Fibroblast of skin of right quadriceps (primary cell): ENCODE measurements at places on chromosomes 16 and 17.

GRCh38 chr16:88063211-88063773, 112.1 kb downstream of the BANP start:
- peak; percentile 85 for DNase-seq

- no peak for DNase-seq
Observed at GRCh38 chr16:66364959-66365306, 1.6 kb upstream of the CDH5 start.

GRCh38 chr16:87050142-87050541, 267.1 kb downstream of the C16orf95 start:
- DNase-seq, result no peak

- DNase-seq, result no peak
Observed at GRCh38 chr16:81514041-81514559, 69.5 kb downstream of the CMIP start.

DNA sequence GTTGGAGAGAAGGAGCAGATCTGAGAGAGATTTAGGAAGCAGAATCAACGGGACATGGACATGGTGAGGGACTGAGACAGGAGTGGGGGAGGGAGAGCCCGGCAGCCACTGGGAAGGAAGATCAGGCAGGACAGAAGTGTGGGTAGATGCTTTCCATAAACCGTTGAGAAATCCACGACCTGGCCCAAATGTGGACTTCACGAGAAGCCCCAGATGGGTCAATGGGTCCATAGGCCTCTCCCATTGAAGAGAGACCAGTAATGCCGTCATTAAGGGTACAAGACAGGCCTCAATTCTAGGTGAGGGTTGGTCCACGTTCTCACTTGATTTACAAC, 530 bp upstream of the CCL22 start:
- DNase-seq, result no peak

DNA sequence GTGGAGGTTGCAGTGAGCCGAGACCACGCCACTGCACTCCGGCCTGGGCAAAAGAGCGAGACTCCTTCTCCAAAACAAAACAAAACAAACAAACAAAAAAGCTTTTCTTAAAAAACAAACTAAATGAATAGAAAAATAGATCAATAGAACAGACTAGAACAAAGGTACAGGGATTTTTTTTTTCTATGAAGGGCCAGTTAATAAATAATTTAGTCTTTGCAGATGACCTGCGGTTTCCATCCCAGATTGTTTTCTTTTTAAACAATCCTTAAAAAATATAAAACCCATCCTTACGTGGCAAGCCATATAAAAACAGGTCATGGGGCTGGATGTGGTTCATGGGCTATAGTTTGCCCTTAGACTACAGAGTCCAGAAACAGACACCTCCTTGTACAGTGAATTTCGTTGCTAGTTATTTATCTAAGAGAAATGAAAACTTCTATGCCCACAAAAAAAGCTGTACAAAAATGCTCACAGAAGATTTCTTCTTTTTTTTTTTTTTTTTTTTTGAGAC, 45.4 kb downstream of the CREBBP start:
- no peak for DNase-seq

GRCh38 chr17:13415871-13416416, 185.8 kb downstream of the HS3ST3A1 start:
- peak; percentile 65 for DNase-seq

GRCh38 chr17:59702304-59702703, 4.9 kb downstream of the PTRH2 start:
- no peak for DNase-seq

DNA sequence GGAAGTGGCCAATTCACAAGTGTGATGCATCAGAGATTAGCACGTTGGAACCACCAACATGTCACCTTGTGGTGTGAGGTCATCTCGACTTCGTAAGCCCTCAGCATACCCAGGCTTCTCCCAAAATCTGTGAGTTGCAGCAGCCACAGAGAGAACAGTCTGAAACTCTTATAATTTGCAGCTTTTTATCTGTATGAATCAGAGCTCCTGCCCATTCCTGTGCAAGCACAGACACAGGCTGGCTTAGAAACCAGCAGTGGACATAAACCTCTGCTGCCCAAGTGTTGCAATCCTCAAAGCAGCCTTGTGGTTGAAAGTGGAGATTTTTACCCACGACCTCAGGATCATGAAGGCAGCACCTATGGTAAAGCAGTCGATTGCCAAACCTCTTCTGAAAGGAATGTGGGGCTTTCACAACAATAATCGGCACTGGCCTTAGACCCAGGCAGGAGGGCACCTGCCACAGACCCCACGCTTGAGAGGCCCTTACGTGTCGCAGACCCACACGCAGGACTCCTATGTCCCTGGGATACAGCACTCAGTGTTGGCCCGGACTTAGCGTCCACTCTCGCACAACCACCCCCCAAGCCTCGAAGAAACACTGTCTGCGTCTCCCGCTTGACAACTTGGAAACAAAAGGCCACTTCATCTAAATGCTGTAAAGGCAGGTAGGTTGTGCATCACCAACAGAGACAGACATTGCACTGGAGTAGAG, 24.5 kb upstream of the OSGIN1 start:
- peak; percentile 50 for DNase-seq

- peak; percentile 66 for DNase-seq
Observed at GRCh38 chr16:86991679-86992078, 325.5 kb downstream of the C16orf95 start.

- no peak for DNase-seq
Observed at GRCh38 chr17:791829-792228, 9.7 kb downstream of the MRM3 start.

- DNase-seq, result peak; percentile 65
Observed at GRCh38 chr17:15479703-15480102, 12.3 kb upstream of the CDRT4 start.

GRCh38 chr16:74146643-74147042, 150.0 kb upstream of the PSMD7 start:
- no peak for DNase-seq

DNA sequence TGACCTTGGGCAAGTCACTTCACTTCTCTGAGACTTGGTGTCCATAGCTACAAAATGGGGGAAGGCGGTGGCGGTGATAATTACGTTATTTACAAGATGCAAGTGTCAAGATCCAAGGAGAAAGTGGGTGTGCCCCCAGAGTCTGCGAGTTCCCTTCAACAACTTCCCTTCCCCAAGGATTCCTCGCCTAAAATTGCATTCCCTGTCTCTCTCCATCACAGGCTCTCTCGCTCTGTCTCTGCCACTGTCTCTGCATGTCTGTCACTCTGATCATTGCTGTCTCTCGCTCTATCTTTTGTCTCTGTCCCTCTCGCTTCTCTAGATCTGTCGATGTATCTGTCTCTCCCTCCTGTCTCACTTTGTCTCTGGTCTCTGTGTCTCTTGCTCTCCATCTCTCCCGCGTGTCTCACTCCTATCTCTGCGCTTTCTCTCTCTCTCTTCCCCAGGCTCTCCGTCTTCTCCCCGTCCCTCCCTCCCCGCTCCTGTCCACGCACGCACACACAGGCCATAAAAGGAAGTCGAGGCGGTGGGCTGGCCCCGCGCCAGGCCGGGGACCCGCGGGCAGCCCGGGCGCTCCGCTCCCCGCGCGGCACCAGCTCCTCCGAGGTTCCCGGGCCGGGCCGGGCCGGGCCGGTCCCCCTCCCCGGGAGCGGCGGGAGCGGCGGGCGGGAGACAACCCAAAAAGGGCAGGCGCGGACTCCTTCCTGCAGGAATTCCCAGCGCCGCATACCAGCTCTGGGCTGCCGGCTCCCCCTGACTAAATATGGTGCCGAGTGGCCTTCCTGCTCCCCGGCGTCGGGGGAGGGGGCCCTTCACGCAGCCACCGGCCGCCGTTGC, 1.1 kb upstream of the MYH11 start:
- DNase-seq, result peak; percentile 52

DNA sequence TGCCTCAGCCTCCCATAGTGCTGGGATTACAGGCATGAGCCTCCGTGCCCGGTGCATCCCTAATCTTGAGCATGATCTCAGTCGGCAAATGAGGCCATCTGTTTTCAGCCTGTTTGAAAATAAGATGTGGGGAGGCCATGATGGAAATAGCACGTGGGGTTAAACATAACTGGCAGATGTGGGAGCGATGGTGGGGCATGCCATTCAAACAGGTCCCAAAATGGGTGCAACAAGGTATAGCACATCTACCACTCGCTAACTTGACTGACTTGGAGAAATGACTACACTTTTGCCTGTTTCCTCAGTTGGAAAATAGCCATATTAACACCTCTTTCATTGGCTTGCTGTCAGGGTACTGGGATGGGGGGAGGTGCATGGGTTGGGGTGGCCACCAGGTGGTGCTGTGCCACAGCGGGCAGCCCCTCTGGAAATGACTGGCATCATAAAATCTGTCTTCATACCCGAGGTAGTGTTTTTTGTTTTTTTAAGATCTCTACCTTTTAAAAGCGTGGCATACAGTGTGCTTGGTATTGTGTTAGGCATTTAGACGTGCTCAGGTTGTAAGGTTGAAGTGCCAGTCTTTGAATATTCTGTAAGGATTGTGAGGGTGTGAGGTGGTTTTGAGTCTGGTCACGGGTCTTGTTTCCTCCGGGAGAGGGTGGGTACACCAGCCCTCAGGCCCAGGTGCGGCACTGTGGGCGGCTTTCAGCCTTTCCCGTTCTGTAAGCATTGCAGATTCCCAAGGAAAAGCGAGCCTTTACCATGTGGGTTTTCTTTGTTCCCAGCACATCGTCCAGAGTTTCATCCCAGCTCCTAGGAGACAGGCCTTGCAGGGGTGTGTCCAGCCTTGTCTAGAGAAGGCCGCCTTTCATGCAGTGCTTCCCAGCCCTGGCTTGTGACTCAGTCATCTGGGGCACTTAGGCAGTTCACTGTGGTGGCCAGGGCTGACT, 2.9 kb upstream of the TTYH2 start:
- DNase-seq, result peak; percentile 60

DNA sequence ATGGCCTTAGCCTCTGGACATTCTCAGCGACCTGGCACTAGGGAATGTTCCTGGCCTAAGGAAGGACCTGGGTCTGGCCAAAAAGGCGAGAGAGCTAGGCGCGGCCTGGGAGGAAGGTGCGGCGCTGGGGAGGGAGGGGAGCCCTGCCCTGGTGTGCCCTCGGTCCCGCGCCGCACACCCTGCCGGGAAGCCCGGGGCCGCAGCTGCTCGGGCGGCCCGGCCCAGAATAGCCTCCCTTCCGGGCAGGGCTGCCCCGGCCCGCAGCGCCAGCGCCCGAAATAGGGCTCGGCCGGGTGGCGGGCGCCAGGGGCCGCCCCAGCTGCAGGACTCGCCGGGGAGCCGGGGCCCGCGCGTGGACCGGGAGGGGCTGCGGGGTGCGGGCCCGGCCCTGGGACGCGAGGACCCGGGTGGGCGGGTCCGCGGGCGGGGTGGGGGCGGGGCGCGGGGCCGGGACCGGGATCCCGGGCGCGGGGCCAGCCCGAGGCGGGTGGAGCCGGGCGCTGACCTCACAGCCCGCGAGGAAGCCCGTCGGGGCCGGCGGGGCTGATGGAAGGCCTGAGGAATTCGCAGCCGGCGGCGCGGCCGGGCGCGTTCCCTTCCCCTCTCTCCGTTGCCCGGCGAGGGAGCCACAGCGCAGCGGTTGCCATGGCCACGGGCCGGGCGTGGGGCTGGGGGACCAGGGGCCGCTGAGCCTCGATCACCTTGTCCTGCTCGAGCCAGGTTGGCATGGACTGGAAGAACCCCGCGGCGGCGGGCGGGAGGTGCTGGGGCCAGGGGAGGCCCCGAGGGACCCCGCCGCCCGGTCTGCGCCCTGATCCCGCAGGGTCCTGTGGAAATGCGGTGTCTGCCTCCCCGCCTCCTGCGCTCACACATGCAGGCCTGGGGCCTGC, 18.1 kb downstream of the SOCS3 start:
- peak; percentile 81 for DNase-seq

DNA sequence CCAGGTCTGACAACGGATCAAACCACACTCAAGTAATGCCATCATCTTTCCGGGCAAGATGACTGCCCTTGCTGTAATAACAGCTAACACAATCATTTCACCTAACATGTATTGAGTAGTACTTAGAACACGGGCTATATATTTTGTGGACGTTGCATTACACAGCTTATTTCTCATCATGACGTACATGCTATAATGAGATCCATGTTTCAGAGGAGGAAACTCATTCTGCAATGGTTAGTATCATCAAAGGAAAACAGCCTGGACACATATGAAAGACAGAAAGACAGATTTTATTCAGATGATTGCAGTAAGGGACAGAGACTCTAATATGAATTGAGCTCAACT, 446.7 kb downstream of the HS3ST3B1 start:
- DNase-seq, result peak; percentile 88

DNA sequence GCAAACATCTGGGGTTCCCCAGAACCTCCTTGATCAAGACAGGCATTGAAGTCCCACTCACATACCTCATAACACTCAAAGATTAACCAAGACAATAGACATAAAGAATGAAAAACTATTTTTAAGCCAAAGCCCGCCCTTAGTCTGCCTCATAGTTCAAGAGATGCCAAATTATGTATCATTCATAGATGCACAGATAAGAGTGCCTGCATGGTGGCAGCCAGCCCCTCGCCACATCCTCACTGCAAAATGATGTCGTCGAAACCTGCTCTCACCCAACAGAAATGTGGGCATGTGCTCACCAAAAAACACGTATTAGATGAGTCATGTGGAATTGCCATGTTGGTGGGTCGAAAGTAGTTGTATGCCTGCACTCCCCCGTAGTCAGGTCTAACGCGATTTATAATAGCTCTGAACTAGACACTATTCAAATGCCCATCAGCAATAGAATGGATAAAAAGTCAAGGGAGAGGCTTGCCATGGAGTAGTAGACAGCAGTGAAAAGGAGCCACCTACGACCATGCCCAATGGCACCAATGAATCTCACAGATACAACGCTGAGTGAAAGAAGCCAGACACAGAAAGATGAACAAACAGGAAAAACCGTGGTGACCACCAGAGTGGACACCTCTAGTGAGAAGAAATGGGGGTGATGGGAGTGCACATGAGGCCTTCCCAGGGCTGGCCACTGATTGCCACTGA, 64.8 kb downstream of the C16orf95 start:
- DNase-seq, result peak; percentile 18

DNA sequence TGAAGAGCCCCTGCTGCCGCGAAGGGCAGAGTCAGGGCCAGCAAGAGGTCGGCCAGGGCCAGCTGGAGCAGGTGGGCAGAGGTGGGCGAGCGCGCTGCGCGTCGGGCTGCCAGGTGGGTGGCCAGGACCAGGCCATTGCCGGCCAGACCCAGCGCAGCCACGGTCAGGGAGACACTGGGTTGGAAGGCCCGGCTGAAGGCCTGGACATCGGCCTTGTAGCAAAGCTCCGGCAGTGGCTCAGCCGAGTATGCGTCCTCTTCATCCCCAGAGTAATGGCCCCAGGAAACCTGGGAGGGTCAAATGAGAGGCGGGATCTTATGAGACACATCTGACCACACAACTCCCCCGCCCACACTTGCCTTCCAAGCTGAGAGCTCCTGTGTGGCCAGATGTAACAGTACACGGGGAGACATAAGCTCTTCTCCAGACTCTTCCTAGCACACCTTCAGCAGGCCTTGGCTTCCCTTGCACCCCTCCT, 1.3 kb downstream of the CCR10 start:
- DNase-seq, result no peak

GRCh38 chr16:83233153-83233552, 574.6 kb upstream of the HSBP1 start:
- no peak for DNase-seq

- DNase-seq, result no peak
Observed at GRCh38 chr17:74639704-74640151, 16.2 kb upstream of the CD300E start.

- no peak for DNase-seq
Observed at GRCh38 chr16:55176901-55177300, 147.1 kb upstream of the IRX6 start.

- peak; percentile 86 for DNase-seq
Observed at GRCh38 chr16:87435372-87436224, 43.5 kb downstream of the MAP1LC3B start.

GRCh38 chr17:40975516-40975915, 8.6 kb downstream of the KRT40 start:
- DNase-seq, result no peak

GRCh38 chr17:76734080-76734840, 2.9 kb downstream of the SRSF2 start:
- DNase-seq, result peak; percentile 23

- DNase-seq, result no peak
Observed at GRCh38 chr17:33202796-33203495, 90.1 kb downstream of the ASIC2 start.
